COLO829 (cell line): ENCODE measurements at places on chromosomes 5 and 9.

DNA sequence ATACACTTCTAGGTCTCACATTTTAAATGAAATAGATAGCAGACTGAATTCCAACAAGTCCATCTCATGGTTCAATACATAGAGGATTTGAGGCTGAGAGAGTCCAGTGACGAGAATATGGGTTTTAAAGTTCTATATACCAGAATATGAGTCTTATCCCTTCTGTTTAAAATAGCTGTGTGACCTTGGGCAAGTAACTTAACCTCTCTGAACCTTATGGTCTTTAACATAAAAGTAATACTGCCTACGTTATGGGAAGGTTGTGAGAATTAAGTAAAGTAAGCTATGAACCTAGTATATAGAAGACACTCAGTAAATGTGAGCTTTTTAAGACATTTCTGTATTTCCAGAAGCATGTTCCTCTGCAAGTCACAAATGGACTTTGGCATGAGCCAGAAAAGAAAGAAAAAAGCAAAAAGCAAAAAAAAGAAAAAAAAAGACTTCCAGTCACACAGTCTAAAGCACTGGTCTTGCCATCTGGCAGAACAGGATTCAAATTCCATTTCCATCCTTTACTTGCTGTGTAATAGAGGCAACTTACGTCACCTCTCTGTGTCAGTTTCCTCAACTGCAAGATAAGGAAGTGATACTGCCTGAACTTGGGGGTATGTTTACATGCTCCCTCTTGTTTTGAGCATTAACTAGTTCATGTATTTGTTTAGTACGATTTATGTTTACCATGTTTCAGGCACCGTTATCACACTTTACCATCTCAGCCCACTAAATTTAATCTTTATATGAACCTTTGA is 248.2 kb downstream of the TRIM32 start:
- no peak for DNase-seq

- no peak for DNase-seq
These were observed 1582.3 kb downstream of the EFNA5 start for GRCh38 chr5:106088462-106088861.

DNA sequence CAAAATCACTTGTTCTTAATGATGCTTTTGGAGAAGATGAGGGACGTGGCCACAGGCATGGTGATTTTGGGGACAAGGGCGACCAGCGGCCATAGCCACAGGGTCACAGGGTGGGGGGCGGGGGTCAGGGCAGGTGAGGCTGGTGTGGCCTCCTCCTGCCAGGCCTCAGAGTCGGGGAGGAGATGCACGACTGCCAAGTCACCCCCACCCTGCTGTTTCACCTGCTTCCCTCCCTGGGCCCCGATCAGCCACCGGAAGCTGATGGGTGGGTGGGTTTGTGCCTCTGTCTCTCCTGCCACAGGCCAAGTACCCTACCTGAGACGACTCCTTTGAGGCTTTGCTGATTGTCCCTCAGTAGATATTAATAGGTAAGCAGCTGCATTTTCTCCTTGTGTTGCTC is 199.3 kb downstream of the PAX5 start:
- no peak for DNase-seq

- DNase-seq = no peak
These were observed 41.7 kb upstream of the IL17B start for GRCh38 chr5:149420545-149421371.

- DNase-seq = no peak
These were observed 108.6 kb downstream of the KLHL3 start for GRCh38 chr5:137627293-137627692.

DNA sequence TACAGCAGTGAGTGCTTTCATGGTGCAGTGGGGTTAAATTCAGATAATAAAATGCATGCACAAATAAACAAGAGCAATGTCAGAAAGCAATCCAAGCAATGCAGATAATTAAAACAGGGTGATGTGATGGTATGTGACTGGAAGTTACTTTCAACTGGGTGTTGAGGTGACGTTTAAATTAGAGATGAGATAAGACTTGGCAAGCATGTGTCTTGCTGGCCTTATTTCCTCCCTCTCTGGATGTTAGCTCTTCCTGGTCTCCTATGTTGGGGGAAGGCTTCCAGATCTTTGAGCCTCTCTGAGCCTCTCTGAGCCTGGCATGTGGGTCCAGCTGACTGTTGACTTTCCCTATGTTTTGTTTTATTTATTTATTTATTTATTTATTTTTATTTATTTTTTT is 54.4 kb downstream of the DOCK2 start:
- DNase-seq = no peak

DNA sequence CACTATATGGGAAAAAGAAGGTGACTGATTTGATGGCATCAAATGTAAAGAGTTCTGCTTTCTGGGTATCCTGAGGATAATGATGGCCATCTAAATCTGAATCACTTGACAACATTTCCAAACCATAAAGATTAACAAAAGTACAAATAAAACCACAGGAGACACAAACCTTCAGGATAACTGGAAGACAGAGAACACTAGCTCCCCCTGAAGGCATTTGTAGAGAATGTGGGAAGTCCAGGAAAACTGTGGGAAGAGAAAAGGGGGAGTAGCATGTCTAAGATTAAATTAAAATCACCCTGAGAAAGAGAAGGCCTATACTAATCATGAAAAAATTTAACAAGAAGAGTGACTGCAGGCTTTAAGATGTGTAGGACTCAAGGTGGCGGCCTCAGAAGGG is 116.2 kb downstream of the PRELID2 start:
- peak; percentile 7 for DNase-seq

GRCh38 chr5:53515988-53516387 is 35.6 kb downstream of the FST start:
- DNase-seq = no peak

GRCh38 chr9:136965771-136966484 is 11.4 kb upstream of the PTGDS start:
- DNase-seq = peak; percentile 59

- no peak for DNase-seq
These were observed 152.2 kb upstream of the HMHB1 start for GRCh38 chr5:143659599-143660238.

- DNase-seq = peak; percentile 22
These were observed 8.8 kb downstream of the SPRY4 start for GRCh38 chr5:142316051-142316450.

- DNase-seq = no peak
These were observed 63.5 kb upstream of the RAD23B start for GRCh38 chr9:107219486-107220077.

DNA sequence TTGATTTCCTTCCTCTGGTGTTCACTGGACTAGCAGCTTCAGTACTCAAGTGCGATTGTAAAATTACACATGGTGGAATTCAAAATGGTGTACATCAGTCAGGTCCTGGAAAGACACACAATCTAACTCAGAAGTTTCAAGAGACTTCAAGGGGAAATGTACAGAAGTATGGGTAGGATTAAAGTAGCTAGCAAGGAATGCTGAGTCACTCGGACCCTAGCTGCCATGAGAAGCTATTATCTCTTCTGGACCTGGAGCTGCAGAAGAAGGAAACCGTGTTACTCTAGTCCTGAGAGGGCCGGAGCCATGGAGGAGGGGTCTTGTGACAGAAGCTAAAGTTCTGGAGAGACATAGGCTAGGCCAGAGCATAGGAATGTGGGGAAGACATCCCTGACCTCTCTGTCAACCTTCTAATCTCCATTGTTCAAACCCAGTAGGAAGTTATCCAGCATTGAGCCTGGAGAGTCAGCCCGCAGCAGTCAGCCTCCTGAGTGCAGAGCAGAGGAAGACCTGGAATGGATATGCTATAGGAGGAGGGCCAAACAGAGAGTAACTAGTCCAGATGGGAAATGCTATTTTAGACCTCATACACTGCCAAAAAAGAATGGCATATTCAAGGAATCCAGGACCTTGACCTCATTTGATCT is 84.3 kb downstream of the GHR start:
- no peak for DNase-seq

- DNase-seq = no peak
These were observed 68.5 kb downstream of the WWC1 start for GRCh38 chr5:168359820-168360460.

DNA sequence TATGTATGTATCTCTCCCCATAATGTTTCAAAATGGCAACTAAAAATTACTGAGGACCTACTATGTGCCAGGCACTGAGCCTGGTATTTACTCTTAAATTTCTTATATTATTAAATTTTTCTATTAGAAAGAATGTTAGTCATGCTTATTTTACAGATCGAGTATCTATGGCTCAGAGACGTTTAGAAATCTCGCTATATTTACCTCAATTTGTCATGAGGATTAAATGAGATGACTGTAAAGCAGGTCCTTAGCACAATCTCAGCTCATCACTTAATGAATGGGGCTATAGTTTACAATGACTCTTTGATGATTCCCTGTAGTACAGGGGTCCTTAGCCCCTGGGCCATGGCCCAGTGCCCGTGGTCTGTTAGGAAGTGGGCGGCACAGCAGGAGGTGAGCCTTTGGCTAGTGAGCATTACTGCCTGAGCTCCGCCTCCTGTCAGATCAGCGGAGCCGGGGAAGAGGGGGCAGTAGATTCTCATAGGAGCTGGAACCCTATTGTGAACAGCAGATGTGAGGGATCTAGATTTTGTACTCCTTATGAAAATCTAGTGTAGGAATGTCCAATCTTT is 15.5 kb downstream of the ENC1 start:
- no peak for DNase-seq

DNA sequence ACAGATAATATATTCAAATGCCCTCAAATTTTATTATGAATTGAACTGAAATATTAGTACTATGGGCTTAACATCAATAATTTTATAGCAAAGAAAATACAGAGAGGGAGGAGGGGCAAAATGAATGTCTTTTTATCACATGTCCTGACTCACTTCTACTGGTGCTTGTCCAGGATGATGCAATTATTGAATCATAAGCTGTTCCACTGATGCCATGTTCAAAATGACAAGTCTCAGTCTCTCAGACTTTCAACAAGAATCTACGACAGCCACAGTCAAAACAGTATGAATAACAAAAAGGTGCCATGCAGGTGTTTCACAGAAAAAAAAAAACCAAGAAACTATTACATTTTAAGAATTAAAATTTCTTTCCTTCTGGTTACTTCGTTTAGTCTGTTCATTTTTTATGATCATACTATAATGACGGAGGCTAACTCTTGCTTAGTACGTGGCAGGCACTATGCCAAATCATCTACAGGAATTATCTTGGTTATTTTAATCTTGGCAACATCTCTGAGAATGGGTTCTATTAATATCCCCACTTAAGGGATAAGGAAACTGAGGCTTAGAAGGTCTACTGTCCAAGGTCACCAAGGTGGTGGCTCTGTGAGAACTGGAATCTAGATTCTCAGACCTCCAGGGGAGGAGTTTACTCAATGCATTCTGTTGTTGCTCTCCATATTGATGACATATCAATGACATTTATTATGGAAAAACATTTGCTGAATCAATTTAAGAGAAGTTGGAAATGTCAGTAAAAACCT is 61.5 kb downstream of the NR3C1 start:
- DNase-seq = no peak

DNA sequence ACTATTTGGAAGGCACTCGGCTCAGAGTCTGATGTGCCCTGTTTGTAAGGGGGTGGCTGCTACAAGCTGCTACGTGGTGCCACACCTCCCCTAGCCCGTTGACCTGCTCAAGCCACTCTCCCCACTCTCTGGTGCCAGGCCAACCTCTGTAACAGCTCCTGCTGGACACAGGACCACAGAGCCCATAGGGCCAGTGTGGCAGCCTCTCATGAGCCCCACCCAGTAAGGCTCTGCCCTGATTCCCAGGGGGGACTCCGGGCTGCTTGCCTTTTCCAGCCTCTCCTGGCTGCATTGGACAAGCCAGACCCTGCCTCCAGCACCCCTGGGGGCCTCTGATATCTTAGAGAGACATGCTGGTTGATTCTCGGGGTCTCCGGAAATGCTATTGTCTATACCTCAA is 53.3 kb upstream of the ANGPTL2 start:
- DNase-seq = no peak
